Activated CD8-positive, alpha-beta T cell treated with anti-CD3 and anti-CD28 coated beads, Interleukin-2, amount 10 ng/mL, durations not matched to agents 7 days and 5 days (primary cell): ENCODE measurements at places on chromosomes 6 and 20. TPM values are rescaled to one million over a fixed set of nuclear protein-coding genes. Genes with fewer than 3 reads are reported as not detected.
A peak's percentile ranks its signal among the peaks of the same experiment; 100 is the strongest.

CLPSL2 gene
- not detected for total RNA-seq

CYP21A2 gene
- not detected for total RNA-seq

GNRH2 gene
- total RNA-seq, result 1.5 TPM

- H3K4me3 ChIP-seq, result no peak overlapping the region
- no peak overlapping the region for H3K27ac ChIP-seq
- H3K36me3 ChIP-seq, result peaks cover 26% of the 10 kb centered on the region
- DNase-seq, result no peak
- H3K4me1 ChIP-seq, result peaks cover 54% of the 10 kb centered on the region
Observed at GRCh38 chr6:28424163-28424562, 19.1 kb downstream of the ZSCAN23 start.

- H3K4me1 ChIP-seq, result no peaks in the 10 kb centered on the region
- H3K27ac ChIP-seq, result no peak overlapping the region
- no peaks in the 10 kb centered on the region for H3K36me3 ChIP-seq
- H3K4me3 ChIP-seq, result no peak overlapping the region
- DNase-seq, result no peak
Observed at GRCh38 chr20:17834804-17835203, 133.8 kb downstream of the SNX5 start.

- H3K36me3 ChIP-seq, result no peaks in the 10 kb centered on the region
- no peaks in the 10 kb centered on the region for H3K4me1 ChIP-seq
- no peak overlapping the region for H3K4me3 ChIP-seq
- H3K27me3 ChIP-seq, result peaks cover 15% of the 10 kb centered on the region
Observed at GRCh38 chr20:56827763-56828162, 198.7 kb downstream of the TFAP2C start.

GRCh38 chr6:129662406-129662766 is 47.6 kb downstream of the ARHGAP18 start:
- H3K36me3 ChIP-seq, result peaks cover 2% of the 10 kb centered on the region
- DNase-seq, result no peak
- no peak overlapping the region for H3K4me3 ChIP-seq
- no peak overlapping the region for H3K27ac ChIP-seq

DNA sequence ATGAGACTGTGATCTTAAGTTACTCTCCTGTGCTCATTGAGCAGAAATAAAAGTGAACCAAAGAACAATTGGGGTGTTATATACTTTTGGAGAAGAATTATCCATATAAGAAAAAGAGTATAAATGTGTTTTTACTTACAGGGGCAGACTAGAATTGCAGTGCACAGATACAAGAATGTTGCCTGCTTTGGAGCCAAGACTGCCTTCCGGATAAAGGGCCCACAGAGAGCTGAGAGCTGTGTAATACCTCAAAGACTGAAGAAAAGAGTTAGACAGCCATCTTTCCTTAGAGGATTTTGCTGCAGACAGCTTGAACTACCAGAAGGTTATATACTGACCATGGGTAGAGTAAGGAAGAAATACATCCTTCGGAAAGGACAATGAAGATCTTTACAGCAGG is 1235.5 kb upstream of the CITED2 start:
- H3K27ac ChIP-seq, result no peak overlapping the region
- H3K4me1 ChIP-seq, result no peaks in the 10 kb centered on the region
- DNase-seq, result no peak

GRCh38 chr6:148556410-148556809 is 190.4 kb upstream of the UST start:
- H3K4me1 ChIP-seq, result peaks cover 14% of the 10 kb centered on the region
- H3K36me3 ChIP-seq, result no peaks in the 10 kb centered on the region
- no peak overlapping the region for H3K27ac ChIP-seq
- no peak for DNase-seq
- peaks cover 27% of the 10 kb centered on the region for H3K27me3 ChIP-seq

GRCh38 chr6:127102859-127103258 is 15.6 kb upstream of the RSPO3 start:
- H3K27me3 ChIP-seq, result peaks cover 7% of the 10 kb centered on the region
- H3K27ac ChIP-seq, result no peak overlapping the region
- DNase-seq, result no peak

- no peaks in the 10 kb centered on the region for H3K36me3 ChIP-seq
- peaks cover 11% of the 10 kb centered on the region for H3K4me1 ChIP-seq
- H3K27me3 ChIP-seq, result no peaks in the 10 kb centered on the region
- H3K4me3 ChIP-seq, result no peak overlapping the region
- no peak overlapping the region for H3K27ac ChIP-seq
- no peak for DNase-seq
Observed at GRCh38 chr20:53023732-53024520, 51.8 kb downstream of the TSHZ2 start.

DNA sequence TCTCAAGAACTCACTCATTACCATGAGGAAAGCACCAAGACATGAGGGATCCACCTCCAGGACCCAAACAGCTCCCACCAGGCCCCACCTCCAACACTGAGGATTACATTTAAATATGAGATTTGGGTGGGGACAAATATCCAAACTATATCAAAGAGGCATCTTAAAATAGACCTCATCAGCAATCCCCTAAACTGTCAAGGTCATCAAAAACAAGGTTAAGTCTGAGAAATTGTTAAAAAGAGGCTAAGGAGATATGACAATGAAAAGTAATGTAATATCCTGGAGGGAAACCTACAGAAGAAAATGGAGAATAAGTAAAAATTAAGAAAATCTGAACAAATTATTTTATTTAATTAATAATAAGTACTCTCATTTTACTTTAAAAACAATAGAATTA is 922.3 kb downstream of the HACE1 start:
- no peaks in the 10 kb centered on the region for H3K27me3 ChIP-seq
- H3K4me3 ChIP-seq, result no peak overlapping the region
- no peaks in the 10 kb centered on the region for H3K4me1 ChIP-seq
- no peak overlapping the region for H3K27ac ChIP-seq
- no peaks in the 10 kb centered on the region for H3K36me3 ChIP-seq

DNA sequence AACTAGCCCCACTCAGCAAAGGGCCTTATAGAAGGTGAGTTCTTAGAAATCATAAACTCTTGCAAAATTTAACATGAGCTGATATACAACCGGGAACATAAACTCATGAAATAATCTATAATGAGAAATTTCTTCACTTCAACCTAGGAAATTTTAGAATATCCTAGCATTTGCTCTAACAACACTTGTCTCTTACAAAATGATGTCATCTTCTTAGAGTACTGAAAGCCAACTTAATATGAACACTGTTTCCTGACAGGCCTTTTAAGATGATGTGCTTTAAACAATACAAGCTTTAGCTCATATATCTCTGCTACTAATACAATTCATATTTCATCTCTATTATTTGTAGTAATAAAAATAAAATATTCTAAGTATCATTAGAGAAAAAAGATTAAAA is 932 bp downstream of the PACRG start:
- peaks cover 15% of the 10 kb centered on the region for H3K4me1 ChIP-seq
- no peak overlapping the region for H3K4me3 ChIP-seq
- H3K36me3 ChIP-seq, result peaks cover 2% of the 10 kb centered on the region

DNA sequence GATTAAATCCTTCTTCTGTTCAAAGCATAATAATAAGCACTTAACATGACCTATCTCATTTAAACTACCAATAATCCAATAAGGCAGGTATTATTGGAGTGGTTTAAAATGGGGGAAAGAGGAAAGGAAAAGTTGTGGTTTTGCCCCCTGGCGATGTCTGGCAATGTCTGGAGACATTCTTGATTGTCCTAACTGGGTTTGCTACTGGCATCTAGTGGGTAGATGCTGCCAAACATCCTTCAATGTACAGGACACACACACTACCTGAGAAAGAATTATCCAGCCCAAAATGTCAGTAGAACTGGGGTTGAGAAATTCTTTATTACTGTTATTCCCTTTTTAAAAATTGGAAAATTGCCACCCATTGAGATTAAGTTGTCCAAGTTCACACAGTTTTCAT is 25.2 kb upstream of the SRSF6 start:
- no peak overlapping the region for H3K4me3 ChIP-seq
- no peak overlapping the region for H3K27ac ChIP-seq
- DNase-seq, result no peak
- H3K36me3 ChIP-seq, result no peaks in the 10 kb centered on the region
- peaks cover 7% of the 10 kb centered on the region for H3K27me3 ChIP-seq

- no peaks in the 10 kb centered on the region for H3K4me1 ChIP-seq
- no peak overlapping the region for H3K4me3 ChIP-seq
- no peak for DNase-seq
- H3K27me3 ChIP-seq, result no peaks in the 10 kb centered on the region
Observed at GRCh38 chr6:162344646-162345010, 382.9 kb downstream of the PRKN start.

- no peak for DNase-seq
- peaks cover 2% of the 10 kb centered on the region for H3K27me3 ChIP-seq
- H3K4me1 ChIP-seq, result no peaks in the 10 kb centered on the region
- H3K36me3 ChIP-seq, result no peaks in the 10 kb centered on the region
- no peak overlapping the region for H3K27ac ChIP-seq
Observed at GRCh38 chr20:63114006-63114692, 101.8 kb downstream of the YTHDF1 start.

- no peak overlapping the region for H3K27ac ChIP-seq
- DNase-seq, result peak; percentile 42
- no peaks in the 10 kb centered on the region for H3K4me1 ChIP-seq
- H3K36me3 ChIP-seq, result no peaks in the 10 kb centered on the region
- peaks cover 15% of the 10 kb centered on the region for H3K27me3 ChIP-seq
- no peak overlapping the region for H3K4me3 ChIP-seq
Observed at GRCh38 chr6:145028144-145028818, 707.0 kb downstream of the EPM2A start.

DNA sequence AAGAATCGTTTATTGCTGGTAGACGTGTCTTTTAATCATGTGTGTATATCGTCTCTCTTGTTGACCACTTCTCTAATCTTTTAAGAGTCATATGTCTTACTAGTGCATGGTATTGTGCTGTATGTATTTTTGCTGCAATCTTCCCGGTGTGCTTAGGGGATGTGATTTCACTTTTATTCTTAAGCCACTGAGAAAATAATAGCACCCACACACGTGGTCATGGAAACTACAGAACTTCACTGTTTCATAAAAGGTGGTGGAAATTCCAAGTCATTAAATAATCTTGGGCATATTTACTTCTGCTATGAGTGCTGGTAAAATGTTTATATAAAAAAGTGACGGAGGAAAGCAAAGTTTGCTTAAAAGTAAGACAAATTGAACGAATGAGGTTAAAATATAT is 3.0 kb upstream of the CDYL start:
- DNase-seq, result no peak
- H3K27me3 ChIP-seq, result peaks cover 27% of the 10 kb centered on the region
- H3K4me1 ChIP-seq, result peaks cover 20% of the 10 kb centered on the region
- peaks cover 5% of the 10 kb centered on the region for H3K36me3 ChIP-seq
- no peak overlapping the region for H3K27ac ChIP-seq

DNA sequence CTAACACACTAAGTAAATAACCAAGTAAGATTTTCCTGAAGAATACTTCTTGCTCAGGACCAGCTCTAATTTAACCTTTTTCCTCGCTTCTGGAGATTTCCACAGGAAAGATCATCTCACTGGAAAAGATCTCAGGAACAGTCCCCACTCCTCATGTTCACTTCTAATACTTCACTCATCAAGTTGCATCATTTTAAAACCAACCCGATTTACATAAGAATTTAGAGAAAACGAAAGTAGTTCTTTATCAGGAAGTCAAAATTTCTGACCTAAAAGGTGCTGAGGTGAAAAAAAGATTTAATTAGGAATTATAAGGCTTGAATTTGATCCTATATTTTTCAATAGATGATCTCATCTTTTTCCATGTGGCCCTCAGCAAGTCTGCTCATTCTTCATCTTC is 46.6 kb upstream of the PKHD1 start:
- peaks cover 27% of the 10 kb centered on the region for H3K27me3 ChIP-seq
- no peak overlapping the region for H3K27ac ChIP-seq
- DNase-seq, result no peak
- H3K4me3 ChIP-seq, result no peak overlapping the region

GRCh38 chr6:112252571-112253497 is 1.5 kb downstream of the LAMA4 start:
- no peak overlapping the region for H3K27ac ChIP-seq
- H3K36me3 ChIP-seq, result no peaks in the 10 kb centered on the region
- DNase-seq, result peak; percentile 7
- peaks cover 12% of the 10 kb centered on the region for H3K4me1 ChIP-seq
- peaks cover 59% of the 10 kb centered on the region for H3K27me3 ChIP-seq
